ENCODE measurements at places on chromosomes 5 and 9.

- no peak for DNase-seq
Measured at GRCh38 chr9:71796100-71796767, 27.9 kb upstream of the CEMIP2 start.

DNA sequence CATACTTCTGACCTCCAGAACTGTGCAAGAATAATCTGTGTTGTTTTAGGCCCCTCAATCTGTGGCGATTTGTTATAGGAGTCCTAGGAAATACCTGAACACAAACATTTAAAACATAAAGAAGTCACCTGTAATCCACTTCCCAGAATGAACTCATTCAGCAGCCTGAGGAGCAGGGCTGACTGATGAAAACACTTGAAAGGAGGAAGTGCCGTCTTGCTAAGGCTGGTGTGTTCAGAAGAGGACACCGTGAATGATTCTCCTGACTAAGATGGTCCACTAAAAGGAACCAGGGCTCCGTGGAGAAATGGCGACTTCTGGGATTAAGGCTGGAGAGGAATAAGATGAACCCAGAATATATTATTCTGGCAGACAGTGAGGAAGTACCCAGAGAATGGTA, 18.7 kb upstream of the MARCHF6 start:
- DNase-seq = no peak

DNA sequence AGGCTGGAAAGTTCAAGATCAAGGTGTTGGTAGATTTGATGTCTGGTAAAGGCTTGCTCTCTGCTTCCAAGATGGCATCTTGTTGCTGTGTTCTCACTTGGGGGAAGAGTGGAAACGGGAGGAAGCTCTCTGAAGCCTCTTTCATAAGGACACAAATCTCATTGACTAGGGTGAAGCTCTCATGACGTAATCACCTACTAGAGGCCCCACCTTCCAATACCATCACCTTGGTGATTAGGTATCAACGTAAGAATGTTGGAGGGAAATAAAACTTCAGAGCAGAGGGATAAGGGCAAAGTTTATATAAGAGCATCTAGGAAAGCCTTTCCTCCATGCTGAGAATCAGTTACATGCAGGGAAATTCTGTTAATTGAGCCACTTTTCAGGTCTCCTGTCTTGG, 15.4 kb upstream of the KLF9 start:
- no peak for DNase-seq

DNA sequence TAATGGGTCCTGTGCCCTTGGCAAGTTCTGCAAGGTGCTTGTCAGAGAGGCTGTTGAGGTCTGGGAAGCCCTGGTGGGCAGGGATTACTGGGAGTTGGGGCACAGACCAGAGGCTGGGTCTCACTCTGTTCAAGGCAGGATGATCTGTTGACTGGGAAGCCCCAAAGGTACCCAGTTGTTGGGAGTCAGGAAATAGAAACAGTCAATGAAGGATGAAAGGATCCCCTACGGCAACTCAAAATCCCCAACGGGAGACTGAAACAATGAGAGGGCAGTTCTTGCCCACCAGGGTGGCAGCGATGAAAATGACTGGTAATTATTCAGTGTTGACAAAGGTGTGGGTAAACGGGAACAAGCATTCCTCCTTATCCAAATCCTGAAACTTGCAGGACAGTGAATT, 31.2 kb downstream of the BNIP1 start:
- DNase-seq = no peak

DNA sequence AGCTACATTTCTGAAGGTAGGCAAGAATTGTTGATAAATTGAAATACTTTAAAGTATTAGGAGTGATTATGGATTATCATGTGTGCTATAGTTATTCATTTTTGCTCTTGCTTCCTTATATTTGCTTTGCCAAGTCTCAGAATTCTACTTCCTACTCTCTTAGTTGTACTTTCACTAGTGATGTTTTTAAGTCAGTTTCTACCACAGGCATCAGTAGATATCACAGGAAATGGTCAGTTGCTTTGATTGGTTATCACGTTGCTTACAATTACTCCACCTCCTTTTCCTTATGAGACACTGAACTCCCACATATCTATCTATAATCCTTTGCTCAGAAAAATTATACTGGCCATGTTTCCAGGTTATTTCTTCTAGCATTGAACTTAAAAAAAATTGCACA, 472.8 kb downstream of the DMRTA1 start:
- no peak for DNase-seq

DNA sequence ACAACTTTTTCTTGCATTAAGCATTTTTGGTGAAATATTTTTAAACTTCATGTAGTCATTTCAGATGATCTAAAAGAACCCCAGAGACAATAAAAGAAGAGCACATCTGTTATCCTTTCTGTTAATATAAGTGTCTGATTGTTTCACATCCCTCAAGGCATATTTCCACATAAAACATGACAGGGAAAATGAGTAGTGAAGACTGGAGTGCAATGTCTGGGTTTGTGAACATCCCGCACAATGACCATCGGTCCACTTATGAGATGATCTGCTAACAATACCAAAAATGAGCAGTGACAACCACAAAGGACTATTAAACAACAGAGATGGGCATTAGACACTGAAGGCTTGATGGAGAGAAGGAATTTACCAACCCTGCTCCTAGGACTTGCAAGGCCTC, 209.1 kb downstream of the NR2F1-AS1 start:
- DNase-seq = no peak

DNA sequence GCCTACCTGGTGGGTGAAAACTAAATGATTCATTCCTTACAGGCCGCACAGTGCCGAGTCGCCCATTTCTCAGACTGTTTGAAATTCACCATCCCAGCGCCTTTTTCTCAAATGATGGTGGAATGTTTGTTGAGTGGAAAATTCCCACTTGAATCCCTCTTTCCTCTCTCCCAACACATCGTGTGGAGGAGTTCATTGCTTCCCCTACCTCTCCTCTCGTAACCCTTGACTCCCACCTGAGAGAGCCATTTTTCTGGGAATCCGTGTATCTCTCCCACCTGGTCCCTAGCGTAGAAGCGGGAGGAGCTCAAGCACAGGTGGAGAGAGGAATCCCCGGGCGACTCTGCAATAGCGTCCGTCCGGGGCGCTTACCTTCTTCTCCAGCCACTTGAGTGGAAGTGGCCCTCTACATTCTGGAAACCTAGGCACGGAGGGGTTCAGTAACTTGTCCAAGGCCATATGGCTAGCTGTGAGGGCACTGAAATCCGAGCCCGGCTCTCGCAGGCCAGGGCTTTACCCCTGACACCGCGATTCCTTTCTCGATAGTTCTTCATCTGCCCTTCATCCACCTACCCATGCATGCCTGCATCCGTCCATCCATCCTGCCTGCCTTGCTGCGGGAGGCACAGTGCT, 683 bp downstream of the OSMR start:
- DNase-seq = no peak

DNA sequence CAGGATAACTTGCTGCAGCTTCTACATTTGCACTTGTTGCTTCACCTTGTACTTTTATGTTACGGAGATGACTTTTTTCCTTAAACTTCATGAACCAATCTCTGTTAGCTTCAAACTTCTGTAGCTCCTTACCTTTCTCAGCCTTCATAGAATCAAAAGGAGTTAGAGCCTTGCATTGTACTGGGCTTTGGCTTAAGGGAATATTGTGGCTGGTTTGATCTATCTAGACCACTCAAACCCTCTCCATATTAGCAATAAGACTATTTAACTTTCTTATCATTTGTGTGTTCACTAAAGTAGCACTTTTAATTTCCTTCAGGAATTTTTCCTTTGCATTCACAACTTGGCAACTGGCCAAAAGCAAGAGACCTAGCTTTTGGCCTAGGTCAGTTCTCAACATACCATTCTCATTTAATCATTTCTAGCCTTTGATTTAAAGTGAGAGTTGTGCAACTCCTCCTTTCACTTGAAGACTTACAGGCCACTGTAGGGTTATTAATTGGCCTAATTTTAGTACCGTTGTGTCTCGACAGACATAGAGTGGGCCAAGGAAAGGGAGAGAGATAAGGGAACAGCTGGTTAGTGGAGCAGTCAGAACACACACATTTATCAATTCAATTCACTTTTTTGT, 63.7 kb downstream of the SHOC1 start:
- no peak for DNase-seq

DNA sequence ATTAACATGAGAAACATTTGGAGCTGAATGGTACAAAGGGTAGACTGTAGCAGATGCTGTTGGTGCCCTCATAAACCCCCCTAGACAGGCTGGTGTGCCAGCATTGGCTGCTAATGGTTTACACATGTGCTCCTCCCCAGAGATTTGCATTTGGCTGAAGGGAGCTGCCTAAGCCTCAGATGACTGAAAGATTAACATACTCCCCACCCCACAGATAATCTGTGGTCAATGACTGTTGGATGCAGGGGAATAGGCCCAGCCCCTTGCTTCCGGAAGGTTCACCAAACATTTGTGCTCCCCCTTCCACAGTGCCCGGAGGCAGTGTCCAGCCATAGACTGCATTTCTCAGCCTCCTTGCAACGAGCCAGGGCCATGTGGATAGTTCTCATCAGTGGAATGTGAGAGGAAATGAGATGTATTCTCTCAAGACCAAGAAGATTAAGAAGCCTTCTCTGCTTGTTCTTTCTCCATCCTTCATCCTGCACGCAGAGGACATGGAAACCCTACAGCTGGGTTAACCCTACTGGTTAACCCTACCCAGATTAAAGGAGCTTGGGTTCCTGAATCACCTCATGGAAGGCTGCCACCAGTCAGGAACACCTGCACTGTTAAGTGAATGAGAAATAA, 79.6 kb downstream of the PHAX start:
- no peak for DNase-seq

- no peak for DNase-seq
Measured at GRCh38 chr9:99050292-99050911, 54.5 kb upstream of the TGFBR1 start.

DNA sequence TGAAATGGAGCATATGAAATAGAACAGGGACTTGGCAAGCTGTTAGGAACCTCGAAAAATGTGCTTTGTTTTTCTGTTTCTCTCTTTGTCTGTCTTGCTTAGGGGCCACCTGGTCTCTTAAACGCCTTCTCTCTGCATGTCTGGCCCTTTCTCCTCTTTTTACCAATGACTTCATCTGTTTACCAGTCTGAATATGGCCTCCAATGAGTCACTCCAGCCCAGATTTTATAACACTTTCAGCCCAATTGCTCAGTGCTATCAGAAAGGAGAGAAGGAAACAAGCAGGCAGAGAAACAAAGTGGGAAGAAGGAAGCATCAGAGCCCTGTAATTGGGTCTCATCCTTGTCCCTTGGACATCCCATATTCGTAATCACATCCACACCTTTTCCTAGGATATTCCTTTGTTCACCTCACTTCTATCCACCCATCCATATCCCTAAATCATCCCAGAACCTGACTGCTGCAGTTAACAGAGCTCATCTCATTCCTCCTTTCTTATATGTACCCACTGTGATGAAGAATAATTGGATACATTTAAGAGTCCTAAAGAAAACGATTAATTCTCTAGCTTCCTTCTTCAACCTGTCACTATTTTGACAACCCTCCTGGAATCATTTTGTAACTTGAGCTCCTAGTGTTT, 151.8 kb upstream of the GPR151 start:
- no peak for DNase-seq

DNA sequence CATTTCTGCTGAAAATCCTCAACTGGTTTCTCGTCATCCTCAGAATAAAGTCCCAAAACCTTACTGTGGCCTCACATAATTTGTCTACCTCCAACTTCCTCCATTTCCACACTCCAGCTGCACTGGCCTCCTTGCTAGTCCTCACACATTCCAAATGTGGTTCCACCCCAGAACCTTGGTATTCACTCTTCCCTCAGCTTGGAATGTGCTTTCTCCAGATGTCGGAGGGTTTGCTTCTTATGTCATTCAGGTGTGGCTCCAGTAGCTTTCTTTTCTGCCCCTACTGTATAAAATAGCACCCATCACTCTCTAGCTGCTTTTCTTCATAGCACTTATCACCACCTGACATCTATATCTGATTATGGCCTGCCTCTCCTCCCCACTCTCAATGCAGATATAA, 102.5 kb upstream of the IFNK start:
- DNase-seq = no peak

DNA sequence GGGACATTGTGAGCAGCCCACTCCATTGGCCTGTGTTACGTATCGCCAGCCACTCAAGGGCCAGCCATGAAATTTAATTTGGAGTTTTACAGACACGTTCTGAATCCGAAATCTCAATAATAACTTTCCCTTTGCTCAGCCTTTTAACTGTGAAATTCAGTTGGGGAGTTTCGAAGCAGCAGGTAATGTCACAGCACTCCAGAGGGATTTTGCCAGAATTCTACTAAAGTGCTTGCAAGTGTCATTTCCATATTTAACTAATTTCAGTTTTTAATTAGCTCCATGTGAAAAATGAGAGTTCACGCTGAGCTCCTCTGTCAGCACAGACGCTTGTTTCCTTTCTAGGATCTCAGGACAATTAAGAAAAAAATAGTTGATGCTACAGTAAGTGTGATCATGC, 267.1 kb upstream of the WWC1 start:
- DNase-seq = no peak

DNA sequence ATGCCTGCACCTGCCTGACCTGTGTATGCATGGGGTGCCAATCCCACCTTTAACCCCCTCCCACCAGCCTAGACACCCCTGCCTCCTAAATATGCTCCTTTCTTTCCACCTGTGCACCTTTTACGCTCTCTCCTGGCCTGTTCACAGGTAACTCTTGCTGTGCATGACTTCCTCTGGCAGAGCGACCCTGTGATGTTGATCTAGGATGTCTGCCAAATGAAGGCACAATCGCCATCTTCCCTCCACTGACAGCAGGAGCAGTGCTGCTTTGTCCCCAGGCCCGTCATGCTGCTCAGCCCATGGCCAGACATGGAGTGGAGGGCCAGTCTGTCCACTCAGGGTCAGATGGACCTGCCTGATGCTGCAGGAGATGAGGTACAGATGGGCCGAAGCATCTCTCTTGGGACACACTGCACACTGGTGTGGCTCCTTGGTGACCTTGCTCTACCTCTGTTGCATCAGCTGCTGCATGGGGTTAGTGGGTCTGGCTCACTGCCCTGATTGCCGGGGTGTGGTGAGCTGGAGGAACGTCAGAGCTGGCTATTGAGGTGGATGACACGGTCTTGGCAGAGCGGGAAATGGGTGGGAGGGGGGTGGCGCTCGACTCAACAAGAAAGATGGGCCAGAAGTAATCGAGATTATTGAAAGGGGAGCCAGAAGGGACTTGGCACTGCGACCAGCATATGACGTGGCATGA, 101.7 kb upstream of the PITX1 start:
- peak; percentile 23 for DNase-seq

- peak; percentile 90 for DNase-seq
Measured at GRCh38 chr5:177357459-177358351, at the start of gene RGS14. Gene RGS14 (plus strand): TSS chr5:177357924. CDS start chr5:177358025, 101 bp downstream.

DNA sequence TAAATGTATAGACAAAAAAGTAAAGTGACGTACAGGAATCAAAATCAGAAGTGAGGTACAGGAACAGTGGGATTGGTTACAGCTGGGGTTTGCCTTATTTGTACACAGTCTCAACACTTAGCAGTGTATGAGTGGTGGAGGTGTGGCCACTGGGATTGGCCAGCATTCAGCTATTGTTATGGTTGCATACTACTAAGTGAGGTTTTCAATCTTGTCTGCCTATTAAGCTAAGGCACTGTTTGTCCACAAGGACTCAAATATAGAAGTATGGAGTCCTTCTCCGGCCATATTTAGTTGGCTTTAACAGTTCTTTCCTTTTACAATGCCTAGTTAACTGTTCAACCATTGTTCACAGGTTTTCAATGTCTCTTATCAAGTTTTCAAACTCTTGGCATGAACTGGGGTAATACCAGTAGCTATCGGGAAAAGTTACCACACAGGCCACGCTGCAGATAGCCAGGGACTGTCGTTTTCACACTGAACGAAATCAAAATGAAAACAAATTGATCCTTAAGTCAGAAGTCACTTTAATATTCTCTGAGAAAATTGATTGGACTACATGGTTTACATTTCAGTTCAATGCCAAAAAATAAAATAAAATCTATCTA, 176.0 kb upstream of the FREM1 start:
- no peak for DNase-seq

GRCh38 chr5:138371454-138371853, 19.0 kb downstream of the KDM3B start:
- peak; percentile 17 for DNase-seq
